ENCODE measurements at places on chromosomes 11 and 22.

DNA sequence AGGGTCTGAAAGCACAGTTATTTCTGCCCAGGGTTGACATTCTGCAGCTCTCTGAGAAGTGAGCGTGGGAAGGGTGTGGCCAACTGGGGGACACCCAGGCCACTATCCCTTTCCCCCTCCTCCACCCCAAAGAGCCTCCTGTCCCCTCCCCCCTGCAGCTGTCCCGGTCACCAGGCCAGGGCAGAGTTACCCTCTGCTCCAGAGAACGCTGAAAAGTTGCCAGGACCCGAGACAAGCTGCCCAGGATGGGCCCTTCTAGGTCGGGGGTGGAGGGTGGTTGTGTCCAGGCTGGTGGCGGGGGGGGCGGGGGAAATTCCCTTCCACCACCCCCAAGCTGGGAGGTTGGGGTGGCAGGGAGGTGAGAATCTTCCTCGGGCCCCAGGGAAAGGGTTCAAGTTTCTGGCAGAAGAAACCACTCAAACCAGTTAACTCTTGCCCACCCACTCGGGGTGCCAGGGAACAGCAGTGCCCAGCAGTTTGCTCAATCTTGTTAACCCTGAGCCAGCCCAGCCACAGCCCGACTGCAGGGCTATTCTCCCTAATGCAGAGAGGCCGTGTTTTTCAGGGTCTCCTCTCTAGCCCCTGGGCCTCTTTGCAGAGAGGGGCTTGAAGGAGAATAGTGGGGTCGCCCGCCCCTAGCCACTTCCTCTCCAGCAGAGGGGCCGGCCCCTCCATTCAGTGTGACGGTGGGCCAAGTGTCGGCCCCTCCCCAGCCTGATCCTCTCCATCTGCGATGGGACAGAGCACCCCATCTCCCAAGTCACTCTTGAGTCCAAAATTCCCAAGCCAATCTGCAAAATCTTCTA, 697 bp downstream of the LGALS1 start:
- no peaks in the 10 kb centered on the region for H3K36me3 ChIP-seq
- peaks cover 4% of the 10 kb centered on the region for H3K27me3 ChIP-seq
- peaks cover 37% of the 10 kb centered on the region for H3K4me1 ChIP-seq
- DNase-seq = no peak

GRCh38 chr11:2142762-2143202, 3.6 kb upstream of the IGF2 start:
- no peak overlapping the region for H3K27ac ChIP-seq
- peaks cover 85% of the 10 kb centered on the region for H3K27me3 ChIP-seq
- peak overlapping the region; percentile 92 for H3K4me3 ChIP-seq
- H3K36me3 ChIP-seq = peaks cover 7% of the 10 kb centered on the region
- no peak for DNase-seq

DNA sequence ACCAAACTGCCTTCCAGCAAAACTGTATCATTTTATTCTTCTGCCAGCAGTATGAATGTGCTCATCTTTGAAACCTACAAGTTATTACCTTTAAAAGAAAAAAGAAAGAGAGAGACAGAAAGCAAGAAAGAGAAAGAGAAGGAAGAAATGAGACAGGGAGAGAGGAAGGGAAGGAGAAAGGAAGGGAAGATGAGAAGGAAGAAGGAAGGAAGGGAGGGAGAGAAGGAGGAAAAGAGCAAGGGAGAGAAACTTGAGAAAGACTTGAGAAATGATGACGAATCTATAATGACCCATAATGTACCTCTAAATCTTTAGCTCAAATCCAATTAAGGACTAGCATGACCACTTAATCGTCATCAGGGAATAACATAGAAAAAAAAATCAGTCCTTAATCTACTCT, 11.4 kb upstream of the JAML start:
- peaks cover 35% of the 10 kb centered on the region for H3K27me3 ChIP-seq
- H3K27ac ChIP-seq = no peak overlapping the region
- H3K4me1 ChIP-seq = no peaks in the 10 kb centered on the region
- DNase-seq = no peak
- no peaks in the 10 kb centered on the region for H3K36me3 ChIP-seq
- H3K4me3 ChIP-seq = no peak overlapping the region

DNA sequence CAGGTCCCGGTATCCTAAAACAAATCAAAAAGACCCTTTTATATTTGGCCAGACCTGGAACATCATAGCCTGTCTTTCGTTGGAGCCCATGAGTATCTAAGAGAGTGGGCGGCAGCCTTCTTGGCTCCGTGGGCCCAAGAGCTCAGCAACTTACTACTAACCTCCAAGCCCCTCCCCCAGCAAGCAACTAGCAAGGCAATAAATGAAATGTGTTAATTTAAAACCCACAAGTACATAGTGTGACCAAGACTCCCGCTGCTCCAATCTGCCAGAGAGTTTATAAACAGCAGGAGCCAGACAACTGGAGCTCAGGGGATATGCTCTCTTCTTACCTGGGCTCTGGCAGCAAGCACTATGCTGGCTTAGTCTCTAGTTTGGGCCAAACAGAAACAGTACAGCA, 40.8 kb upstream of the CYP2D6 start:
- H3K27ac ChIP-seq = no peak overlapping the region
- no peak overlapping the region for H3K4me3 ChIP-seq
- H3K36me3 ChIP-seq = peaks cover 18% of the 10 kb centered on the region
- DNase-seq = no peak
- H3K27me3 ChIP-seq = peaks cover 5% of the 10 kb centered on the region
- H3K4me1 ChIP-seq = peaks cover 43% of the 10 kb centered on the region

- no peaks in the 10 kb centered on the region for H3K36me3 ChIP-seq
- peaks cover 31% of the 10 kb centered on the region for H3K4me1 ChIP-seq
- peak within 1 kb of the TSS; percentile 80 for H3K4me3 ChIP-seq
- H3K27ac ChIP-seq = peak within 1 kb of the TSS; percentile 48
- peak; percentile 71 for DNase-seq
Observed at GRCh38 chr22:38467904-38468442, at the start of gene KDELR3. Gene KDELR3 (plus strand): TSS chr22:38468096. CDS start chr22:38468234, 138 bp downstream.

- H3K36me3 ChIP-seq = no peaks in the 10 kb centered on the region
- H3K4me3 ChIP-seq = no peak overlapping the region
- peaks cover 7% of the 10 kb centered on the region for H3K4me1 ChIP-seq
- DNase-seq = no peak
Observed at GRCh38 chr11:93084727-93085505, 112.9 kb downstream of the SLC36A4 start.

- H3K4me3 ChIP-seq = no peak overlapping the region
- no peaks in the 10 kb centered on the region for H3K36me3 ChIP-seq
- H3K4me1 ChIP-seq = peaks cover 24% of the 10 kb centered on the region
- H3K27ac ChIP-seq = no peak overlapping the region
- no peak for DNase-seq
- peaks cover 11% of the 10 kb centered on the region for H3K27me3 ChIP-seq
Observed at GRCh38 chr22:50610581-50610980, 10.0 kb downstream of the MAPK8IP2 start.

DNA sequence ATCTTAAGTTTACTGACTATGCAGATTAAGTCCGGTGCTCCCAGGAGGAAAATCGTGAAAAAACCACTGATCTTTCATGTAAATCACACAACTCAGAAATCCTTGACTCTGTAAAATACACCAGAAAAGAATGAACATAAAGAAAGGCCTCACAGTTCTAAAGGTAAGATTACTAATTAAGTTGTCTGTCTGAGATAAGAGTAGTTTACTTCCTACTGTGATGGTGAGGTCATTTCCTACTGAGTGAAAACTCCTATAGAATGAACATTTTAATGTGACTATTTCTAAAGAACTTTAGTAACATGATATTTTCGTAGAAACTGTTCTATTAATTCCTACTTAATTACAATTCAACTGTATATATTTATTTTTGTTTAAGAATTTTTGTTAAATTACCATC, 774.4 kb upstream of the CHORDC1 start:
- no peak overlapping the region for H3K4me3 ChIP-seq
- no peak overlapping the region for H3K27ac ChIP-seq
- no peaks in the 10 kb centered on the region for H3K36me3 ChIP-seq
- H3K27me3 ChIP-seq = no peaks in the 10 kb centered on the region
- no peaks in the 10 kb centered on the region for H3K4me1 ChIP-seq
- DNase-seq = no peak

DNA sequence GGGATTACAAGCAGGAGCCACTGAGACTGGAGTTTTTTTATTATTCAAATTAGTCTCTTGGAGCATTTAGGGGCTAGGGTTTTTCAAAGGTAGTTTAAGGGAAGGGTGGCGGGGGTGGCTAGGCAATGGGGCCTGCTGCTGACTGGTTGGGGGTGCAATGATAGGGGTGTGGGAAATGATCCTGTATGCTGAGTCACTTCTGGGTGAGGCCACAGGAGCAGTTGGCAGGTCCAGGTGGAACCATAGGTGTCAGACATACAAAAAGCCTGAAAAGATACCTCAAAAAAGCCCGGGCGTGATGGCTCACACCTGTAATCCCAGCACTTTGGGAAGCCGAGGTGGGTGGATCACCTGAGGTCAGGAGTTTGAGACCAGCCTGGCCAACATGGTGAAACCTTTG, 13.7 kb downstream of the MTFP1 start:
- DNase-seq = no peak
- no peaks in the 10 kb centered on the region for H3K36me3 ChIP-seq
- peaks cover 16% of the 10 kb centered on the region for H3K4me1 ChIP-seq

DNA sequence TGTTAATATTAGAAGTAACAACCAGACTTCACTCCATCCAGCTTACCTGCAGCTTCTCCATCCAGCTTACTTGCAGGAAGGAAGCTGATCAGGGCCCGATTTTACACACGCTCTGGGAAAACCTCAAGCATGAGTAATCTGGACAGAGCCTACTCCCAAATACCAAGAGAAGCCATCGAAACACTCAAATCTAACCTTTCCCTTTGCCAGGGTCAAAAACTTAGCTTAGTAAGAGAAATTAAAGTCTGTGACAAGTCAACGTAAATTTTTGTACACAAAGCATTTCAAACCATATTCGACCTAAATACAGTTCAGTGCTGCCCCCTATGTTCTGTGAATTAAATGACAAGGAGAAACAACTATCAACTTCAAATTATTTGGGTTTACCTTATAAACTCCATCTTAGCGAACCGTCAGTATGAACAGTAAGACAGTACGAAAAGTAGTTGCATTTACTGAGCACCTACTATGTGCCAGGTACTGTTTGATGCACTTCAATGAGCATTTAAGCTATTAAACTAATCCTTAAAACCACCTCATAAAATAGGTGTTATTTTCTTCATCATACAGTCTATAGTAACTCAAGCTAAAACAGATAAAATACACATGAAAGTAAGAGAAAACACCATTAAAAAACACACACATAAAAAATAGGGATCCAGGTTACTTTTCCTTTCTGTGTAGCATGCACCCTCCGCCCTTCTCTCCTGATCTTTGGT, 36.9 kb downstream of the ARFGAP3 start:
- no peak for DNase-seq
- H3K27me3 ChIP-seq = peaks cover 5% of the 10 kb centered on the region
- peaks cover 12% of the 10 kb centered on the region for H3K4me1 ChIP-seq

GRCh38 chr11:17887779-17888178, 125.1 kb downstream of the SERGEF start:
- H3K36me3 ChIP-seq = no peaks in the 10 kb centered on the region
- no peak overlapping the region for H3K27ac ChIP-seq
- no peak overlapping the region for H3K4me3 ChIP-seq
- H3K4me1 ChIP-seq = peaks cover 22% of the 10 kb centered on the region
